ENCODE measurements at places on chromosomes 1 and 21.

DNA sequence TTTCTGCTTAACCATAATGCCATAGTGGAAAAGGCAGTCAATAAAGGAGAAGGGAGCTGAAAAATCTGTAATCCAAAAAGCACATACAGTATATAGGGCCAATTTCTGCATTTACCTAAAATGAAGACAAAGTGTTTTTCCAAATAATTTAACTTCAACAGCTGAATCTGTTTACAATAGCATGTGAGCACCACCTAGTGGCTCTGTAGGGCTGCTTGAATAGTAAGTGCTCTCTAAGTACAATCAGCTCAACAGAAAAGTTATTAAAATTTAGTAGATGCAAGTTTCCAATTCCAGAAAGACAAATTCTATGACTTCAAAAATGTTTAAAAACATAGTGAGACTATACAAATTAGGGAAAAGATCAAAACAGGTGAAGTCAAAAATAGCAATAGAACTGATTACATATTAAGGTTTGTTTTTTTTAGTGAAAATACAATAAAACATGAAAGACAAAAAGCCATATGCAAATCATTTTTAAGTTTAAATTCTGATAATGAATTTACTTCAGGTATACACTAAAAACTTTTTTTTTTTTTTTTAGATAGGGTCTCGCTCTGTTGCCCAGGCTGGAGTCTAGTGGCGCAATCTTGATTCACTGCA, 220.0 kb downstream of the SETD4 start:
- DNase-seq, result peak; percentile 20

GRCh38 chr1:163202833-163203451, at the start of gene RGS5:
Gene RGS5 (minus strand): TSS chr1:163202916. CDS start chr1:163202835, 81 bp downstream.
- DNase-seq, result no peak

GRCh38 chr1:54519709-54520108, 28.3 kb upstream of the ACOT11 start:
- no peak for DNase-seq

DNA sequence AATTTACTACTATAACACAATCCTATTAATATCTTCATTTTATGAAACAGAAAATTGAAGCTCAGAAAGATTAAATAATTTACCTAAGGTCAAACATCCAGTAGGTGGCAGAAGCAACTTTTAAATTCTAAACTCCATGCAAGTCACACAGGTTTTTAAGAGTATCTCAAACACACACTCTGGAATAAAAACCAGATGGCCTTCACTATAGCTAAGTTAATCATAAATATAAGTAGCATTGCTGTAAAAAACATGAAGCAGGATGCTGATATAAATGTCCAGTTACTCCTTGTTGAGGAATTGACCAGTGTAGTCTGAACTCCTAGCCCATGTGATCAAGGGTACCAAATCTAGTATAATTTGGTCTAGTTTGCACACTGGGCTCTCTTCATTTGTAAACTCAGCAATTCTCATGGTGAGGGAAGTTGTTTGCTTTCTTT, 9.4 kb upstream of the FMO3 start:
- DNase-seq, result no peak

DNA sequence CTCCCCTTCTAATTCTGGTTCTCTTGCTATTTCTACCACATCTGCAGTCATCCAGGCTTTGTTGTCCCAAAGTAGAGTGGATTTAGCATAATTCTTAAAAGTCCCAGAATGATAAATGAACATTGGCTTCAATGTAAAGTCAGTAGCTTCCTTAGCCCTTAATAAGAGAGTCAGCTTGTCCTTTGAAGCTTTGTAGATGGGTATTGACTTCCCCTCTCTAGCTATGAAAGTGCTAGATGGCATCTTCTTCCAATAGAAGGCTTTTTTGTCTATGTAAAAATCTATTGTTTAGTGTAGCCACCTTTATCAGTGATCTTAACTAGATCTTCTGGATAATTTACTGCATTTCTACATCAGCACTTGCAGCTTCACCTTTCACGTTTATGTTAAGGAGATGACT, 181.4 kb upstream of the B3GALT2 start:
- no peak for DNase-seq
